ENCODE measurements at places on chromosomes 7 and 10. TPM values are rescaled to one million over a fixed set of nuclear protein-coding genes. Genes with fewer than 3 reads are reported as not detected.

DNA sequence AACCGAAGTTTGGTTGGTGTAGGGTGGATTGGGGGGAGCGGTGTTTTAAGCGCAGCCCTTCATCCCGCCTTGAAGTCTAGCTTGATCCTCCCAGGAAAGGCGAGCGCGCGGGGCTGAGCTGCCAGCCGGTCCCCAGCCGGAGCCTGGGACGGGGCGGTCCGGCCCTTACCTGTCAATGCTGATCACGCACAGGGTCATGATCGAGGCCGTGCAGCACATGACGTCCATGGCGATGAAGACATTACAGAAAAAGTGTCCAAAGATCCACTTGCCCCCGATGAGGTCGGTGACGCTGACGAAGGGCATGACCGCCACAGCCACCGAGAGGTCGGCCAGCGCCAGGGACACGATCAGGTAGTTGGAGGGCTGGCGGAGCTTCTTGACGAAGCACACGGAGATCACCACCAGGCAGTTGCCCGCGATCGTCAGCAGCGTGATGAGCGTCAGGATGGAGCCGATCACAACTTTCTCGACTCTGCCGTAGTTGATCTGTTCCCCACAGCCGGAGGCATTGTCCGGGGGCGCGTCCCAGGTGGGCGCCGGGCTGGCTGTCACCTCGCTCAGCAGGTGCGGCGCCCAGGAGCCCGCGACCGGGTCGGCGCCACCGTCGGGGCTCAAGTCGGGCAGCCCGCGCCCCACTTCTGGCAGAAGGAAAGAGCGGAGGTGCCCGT lies 740 bp downstream of the HTR7 start:
- peak; percentile 14 for ATAC-seq

GRCh38 chr7:69903410-69903809 lies 305.1 kb downstream of the AUTS2 start:
- no peak for ATAC-seq

DNA sequence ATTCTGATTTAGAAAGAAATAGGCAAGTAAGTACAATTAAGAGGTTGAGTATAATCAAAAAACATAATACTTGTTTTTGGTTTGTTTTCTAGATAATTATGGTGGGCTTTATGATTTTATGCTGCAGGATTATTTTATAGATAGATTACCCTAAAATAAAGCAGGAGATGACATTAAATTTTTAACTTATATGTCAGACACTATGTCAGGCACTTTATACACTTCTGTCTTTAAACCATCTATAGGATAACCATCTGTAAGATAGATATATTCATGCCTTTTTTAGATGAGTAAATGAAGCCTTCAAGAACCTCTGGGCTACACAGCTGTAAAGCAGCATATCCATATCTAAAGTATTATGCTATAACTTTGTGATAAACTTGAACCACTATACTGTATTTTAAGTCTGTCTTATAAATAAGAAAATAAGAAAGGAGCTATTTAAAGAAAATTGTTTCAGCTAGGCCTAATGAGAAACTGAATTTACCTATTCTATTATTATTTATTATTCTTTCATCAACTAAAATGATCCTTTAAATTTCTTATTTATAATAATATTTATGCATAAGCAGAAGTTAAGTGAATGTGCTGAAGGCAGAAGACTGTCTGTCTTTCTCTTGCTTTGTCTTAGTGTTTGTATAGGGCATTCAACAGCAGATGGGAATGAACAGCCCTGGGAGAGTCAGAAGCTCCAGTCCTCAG lies 94.0 kb downstream of the CPED1 start:
- no peak for ATAC-seq

Gene CLDN3
- not detected for total RNA-seq

Gene NUTM2E
- 0.39 TPM for total RNA-seq

Gene HOXA5
- 11.0 TPM for total RNA-seq
